Vagina (tissue), 2 donors: ENCODE measurements at places on chromosomes 1 and 21.

GRCh38 chr1:3524556-3525203 is 70.2 kb downstream of the ARHGEF16 start:
- DNase-seq, result no peak

DNA sequence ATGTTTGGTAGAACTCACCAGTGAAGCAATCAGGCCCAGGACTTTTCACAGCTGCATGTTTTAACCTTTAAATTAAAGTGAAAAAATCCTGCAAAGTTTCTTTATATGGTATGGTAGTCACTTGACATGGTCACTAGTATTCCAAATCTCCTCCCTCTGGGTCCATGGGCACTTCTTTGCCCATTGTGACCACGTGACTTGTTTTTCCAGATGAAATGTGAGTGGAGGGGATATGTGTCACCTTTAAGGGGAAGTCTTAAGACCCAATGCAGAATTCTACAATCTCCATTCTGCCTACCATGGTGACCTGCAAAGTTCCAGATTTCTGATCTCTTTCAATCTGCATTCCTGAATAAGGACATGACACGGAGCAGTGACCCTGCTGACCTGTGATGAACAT is 152.8 kb downstream of the C1orf21 start:
- no peak for DNase-seq

GRCh38 chr1:110465038-110465813 is 14.3 kb downstream of the PROK1 start:
- no peak for DNase-seq

- no peak for DNase-seq
Observed at GRCh38 chr1:4500441-4500840, 154.0 kb upstream of the AJAP1 start.

DNA sequence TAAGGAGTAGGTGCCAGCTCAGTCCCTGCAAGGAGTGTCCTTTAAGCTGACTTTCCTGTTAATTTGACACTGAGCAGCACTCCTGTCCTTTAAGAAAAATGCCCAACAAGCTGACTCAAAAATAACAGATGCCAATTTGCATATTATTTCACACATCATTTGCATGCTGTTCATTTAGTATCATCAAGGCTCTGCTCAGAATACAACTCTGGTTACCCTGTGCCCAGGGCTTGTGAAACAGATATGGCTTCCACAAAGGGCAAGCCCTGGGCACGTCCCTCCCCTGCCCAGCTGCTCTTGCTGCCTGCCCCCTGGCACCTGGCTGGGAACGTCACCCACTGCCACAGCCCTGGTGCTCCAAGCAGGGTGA is 10.3 kb downstream of the KCNN3 start:
- DNase-seq, result no peak

DNA sequence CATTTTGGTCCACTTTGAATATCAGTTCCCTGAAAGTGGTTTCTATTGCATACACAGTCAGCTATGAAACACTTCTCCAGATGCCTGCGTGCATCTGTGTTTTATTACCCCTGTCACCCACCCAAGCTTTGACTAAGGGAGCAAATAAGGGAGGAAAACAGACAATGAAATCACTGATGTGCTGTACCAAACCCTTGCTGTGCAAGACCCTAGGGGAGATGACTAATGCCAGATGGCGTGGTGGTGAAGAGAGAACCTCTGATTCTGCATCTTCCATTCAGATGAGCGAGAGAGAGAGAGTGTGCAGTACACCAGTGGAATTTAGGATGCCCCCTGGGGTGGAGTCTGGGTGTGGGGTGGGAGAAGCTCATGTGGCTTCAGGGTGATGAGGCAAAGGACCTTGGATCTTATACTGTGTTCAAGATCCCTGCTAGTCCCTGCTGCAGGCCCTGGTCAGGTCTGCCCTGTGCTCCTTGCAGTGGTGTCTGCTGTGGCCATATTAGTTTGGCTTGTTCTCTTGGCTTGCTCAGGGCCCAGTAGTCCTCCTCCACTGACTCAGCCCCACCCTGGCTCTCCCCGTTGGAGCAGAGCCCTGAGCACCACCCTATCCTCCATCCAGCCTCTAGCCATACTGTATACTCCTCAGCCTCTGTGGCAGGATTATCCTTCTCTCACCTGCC is 18.5 kb downstream of the CLCA1 start:
- DNase-seq, result no peak

DNA sequence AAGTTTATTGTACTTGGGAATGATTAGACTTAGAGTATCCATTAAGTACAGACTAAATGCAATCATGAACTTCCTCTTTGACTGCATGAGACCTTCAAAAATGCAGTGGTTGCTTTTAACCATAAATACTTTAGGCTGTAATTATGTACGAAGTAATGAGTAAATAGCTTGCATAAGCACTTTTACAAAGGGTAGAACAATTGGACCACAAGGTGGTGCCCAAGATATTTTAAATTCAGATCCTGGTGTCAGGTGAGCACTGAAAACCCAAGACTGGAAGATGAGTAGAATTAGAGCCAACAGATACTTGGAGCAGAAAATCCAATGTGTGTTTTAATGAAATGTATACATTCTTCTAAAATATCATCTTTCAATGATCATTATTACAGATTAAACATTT is 43.4 kb upstream of the RHOU start:
- DNase-seq, result no peak

GRCh38 chr1:167457936-167458584 is 60.3 kb downstream of the CD247 start:
- no peak for DNase-seq

DNA sequence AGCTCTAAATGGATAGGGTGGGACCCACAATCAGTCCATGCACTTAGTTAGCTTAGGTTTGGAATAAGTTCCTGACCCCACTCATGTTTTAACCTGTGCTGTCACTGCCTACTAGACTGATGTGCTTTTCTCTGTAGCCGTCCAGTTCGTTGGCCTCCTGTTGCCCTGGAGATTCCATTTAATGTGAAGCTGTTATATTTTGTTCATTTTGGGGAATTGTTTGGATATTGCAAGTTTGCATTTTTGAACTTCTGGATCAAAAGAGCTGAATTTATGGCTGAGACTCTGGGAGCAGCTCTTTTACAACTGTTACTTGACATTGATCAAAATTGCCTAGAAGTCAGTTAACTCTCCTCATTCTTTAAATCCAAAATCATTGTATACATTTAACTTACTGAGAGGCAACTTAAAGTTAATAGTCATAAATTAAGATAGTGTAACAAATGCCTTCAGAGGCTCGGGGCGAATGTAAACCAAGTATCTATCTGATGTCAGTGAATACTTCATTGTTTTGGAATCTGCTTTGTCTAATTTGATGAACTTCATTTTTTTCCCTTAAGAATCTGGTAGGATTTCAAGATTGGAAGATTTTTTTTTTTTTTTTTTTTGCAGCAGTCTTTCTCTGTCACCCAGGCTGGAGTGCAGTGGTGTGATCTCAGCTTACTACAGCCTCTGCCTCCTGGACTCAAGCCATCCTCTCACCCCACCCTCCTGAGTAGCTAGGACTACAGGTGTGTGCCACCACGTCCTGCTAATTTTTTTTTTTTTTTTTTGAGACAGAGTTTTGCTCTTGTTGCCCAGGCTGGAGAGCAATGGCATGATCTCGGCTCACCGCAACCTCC is 38.1 kb downstream of the MIGA1 start:
- DNase-seq, result no peak

DNA sequence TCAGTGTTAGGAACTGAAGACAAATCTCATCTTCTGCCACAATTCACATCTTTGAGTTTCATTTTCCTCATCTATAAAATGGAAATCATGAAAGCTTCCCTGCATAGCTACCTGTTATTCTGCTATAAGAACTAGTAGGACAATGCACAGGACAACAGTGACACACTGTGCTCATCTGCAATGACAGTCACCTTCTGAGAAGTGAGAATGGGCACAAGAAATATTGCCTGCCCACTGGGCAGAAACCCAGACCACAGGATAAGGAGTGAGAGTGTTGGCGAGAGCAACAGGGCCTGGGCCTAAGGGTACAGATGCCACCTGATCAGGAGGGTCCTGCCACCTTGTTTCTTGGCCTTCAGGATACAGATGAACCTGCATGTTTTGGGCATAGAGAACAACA is 23.3 kb upstream of the ARTN start:
- DNase-seq, result no peak

DNA sequence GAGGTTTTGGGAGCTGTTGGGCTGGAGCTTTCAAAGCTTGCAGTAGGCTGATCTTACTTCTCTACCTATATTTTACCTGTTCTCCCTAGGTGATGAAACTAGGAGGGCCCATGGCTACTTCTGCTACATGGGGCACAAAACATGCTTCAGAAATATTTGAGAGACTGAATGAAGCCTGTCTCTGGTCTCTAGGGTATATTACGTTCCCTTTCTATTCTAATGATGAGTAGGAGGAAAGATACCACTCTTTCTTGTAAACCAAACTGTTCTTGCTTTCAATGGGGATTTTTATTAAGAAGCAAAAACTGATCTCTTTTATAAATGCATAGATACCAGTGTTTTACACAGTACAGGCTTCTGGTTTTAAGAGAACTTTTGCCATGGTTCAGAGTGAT is 103.1 kb downstream of the GALNT2 start:
- DNase-seq, result no peak

- no peak for DNase-seq
Observed at GRCh38 chr1:21206117-21206516, 29.4 kb upstream of the EIF4G3 start.

DNA sequence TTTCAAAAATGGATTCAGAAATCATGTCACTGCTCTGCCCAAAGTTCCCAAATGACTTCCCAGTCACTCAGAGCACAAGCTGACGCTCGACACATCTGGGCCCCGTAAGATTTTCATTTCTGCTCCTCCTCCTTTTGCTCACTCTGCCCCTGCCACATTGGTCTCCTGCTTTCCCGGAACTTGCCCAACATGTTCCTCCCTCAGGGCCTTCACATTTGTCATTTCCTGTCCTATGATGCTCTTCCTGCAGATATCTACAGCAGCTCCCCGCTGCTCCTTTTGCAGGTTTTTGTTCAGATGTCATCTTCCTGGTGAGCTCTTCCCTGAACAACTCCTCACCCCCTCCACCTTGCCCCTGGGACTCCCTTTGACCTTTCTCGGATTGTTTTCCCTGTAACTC is 58.5 kb upstream of the IVNS1ABP start:
- DNase-seq, result no peak

DNA sequence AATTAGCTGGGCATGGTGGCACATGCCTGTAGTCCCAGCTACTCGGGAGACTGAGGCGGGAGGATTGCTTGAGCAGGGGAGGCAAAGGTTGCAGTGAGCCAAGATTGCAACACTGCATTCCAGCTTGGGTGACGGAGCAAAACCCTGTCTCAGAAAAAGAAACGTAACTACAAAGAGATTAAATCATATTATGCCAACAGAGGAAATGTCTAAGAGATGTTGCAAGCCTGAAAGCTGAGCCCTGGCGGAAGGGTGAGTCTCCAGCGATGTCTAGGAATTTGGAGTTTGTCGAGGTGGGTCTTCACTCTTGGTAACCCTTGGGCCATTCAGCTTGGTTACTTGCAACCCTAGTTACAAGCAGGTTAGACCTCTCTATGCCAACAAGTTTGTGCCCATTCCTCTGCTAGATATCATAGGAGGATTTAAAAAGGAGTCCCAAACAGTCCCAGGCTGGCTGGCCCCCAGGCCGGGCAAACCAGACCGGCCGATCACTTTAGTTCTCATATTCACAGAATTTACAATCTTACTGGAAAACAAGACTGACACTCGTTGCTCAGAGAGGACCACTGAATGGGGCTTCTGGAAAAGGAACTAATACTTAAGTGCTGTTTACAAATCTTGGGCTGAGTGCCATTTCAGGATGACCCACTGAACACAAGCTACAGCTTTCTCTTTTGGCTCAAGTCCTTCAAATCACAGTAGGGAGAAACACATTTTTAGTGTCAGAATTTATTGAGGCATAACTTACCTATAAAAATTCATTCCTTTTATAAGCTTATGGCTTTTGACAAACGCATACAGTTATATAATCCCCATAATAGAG is 27.1 kb downstream of the SLC30A1 start:
- DNase-seq, result no peak

- no peak for DNase-seq
Observed at GRCh38 chr1:84121360-84121759, 22.7 kb upstream of the PRKACB start.

GRCh38 chr1:50968821-50969610 is 1.0 kb upstream of the CDKN2C start:
- DNase-seq, result no peak

- no peak for DNase-seq
Observed at GRCh38 chr1:105072446-105072845, 1322.7 kb downstream of the AMY1C start.

GRCh38 chr1:244779410-244779809 is 56.0 kb upstream of the COX20 start:
- DNase-seq, result no peak

DNA sequence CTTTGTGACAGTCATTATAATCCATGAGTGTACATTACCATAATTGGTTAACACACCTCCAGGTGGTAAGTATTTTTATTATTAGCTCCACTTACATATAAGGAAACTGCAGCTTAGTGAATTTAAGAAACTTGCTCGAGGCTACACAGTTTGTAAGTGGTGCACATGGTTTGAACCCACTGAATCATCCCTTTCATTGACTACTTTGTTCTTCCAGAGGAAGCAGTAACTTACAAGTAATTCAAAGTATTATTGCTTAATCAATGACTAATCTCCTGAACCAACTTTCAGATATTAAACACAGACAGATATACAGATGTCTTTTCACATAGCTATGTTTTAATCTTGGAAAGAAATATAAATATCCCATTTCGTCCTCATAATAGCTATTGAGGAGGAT is 18.7 kb upstream of the CLDN8 start:
- no peak for DNase-seq

GRCh38 chr1:54255026-54255702 is 55.2 kb downstream of the MRPL37 start:
- no peak for DNase-seq

DNA sequence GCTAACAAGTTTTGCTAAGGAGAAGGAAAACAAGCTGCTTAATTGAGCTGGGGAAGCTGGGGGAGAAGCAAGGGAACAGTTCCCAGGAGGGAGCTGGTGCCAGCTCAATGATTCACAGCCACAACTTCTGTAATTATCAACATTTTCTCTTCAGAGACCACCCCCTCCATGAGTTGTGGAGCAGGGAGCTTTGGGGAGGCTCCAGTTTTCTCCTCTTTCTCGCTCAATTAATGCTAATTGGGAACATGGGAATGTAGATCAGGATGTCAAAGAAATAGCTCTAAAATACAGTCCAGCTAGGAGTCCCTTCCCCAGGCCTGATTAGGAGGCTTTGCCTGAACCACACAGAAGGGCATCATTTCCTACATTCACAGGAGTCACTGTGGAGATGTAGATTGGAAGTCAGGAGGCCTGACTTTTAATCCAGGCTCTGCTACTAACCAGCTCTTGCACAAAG is 12.1 kb upstream of the MNDA start:
- DNase-seq, result no peak

GRCh38 chr21:16243396-16243795 is 513.6 kb downstream of the USP25 start:
- no peak for DNase-seq

DNA sequence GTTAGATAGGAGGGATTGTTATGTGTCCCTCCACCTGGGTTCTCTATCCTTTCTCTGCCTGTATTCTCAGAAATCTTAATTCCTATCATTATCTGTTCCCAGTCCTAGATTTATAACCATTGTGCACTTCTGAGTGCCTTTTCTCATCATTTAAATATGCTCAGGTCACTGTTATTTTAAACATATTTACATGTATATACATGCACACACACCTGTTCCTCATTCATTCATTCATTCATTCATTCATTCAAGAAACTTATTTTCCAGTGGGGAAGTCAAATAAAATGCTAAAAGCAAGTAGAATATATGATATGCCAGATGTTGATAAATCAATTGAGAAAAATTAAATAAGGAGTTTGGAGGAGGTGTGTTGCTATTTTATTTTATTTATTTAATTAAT is 110.3 kb downstream of the NEK7 start:
- DNase-seq, result no peak
